ENCODE measurements at places on chromosomes 3 and 15. TPM values are rescaled to one million over a fixed set of nuclear protein-coding genes. Genes with fewer than 3 reads are reported as not detected.

DNA sequence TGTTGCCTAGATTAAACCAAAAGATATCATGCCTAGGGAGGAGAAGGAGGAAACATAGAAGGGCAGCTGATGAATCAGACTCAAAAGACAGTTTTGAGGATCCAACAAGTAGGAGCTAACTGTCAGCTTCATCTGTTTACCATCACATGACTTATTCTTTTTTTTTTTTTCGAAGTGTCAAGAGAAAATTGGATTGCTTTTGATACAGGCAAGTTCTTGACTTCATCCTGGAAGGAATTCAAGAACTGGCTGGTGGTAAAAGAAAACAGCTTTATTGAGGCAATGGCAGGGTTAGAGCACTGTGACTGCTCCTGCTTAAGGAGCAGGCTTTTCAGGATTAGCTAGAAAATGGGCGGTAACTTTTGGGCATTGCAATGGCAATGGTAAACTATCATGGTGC, 227.5 kb upstream of the KCNMB2 start:
- DNase-seq: no peak

The NDUFAF3 gene
- 92.2 TPM for total RNA-seq

The FAM107A gene
- total RNA-seq: 9.2 TPM

- no peak for DNase-seq
Measured at GRCh38 chr15:65038836-65039235, 6.4 kb upstream of the SLC51B start.

The ECE2 gene
- not detected for total RNA-seq

GRCh38 chr15:45181491-45182285, 6.1 kb downstream of the SHF start:
- DNase-seq: no peak

- DNase-seq: no peak
Measured at GRCh38 chr15:39415634-39416033, 165.2 kb upstream of the THBS1 start.

DNA sequence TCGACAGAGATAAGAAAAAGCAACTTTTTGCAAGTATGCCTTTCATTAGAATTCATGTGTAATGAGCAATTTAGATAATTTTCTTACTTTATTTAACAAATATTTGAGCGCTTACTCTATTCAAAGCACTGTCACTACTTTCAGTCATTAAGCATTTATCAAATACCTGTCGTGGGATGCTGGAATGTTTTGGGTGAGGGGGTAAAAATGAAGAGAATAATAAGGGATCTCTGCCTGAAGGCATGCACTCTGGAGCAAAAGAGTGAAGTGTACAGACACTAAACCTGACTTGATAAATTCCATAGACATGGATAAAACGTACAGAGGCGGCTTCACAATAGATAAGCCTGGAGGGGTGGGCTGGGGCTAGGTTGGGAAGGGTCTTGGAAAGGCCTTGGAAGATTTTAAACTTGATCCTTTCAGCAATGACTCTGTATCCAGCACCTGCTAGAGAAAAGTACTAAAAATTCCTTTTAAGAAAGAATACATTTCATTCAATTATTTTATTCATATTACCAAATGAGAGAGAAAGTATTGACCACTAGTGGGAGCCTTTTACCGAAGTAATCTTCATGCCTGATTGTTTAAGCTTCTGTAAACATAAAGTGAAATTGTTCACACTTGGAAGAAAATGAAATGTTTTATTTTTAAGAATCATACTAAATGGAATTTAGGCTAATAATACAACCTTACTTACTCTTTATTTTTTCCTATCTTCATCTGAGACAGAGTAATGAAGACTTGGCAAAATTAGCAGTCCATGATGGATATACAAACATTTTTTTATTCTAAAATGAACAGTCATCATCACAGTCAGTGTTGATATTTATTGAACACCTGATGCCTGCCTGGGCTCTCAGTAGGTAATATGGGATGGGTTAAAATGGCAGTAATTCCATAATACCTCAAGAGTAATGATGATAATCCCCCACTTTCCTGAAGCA, 113.2 kb downstream of the PPP2R3A start:
- DNase-seq: no peak

DNA sequence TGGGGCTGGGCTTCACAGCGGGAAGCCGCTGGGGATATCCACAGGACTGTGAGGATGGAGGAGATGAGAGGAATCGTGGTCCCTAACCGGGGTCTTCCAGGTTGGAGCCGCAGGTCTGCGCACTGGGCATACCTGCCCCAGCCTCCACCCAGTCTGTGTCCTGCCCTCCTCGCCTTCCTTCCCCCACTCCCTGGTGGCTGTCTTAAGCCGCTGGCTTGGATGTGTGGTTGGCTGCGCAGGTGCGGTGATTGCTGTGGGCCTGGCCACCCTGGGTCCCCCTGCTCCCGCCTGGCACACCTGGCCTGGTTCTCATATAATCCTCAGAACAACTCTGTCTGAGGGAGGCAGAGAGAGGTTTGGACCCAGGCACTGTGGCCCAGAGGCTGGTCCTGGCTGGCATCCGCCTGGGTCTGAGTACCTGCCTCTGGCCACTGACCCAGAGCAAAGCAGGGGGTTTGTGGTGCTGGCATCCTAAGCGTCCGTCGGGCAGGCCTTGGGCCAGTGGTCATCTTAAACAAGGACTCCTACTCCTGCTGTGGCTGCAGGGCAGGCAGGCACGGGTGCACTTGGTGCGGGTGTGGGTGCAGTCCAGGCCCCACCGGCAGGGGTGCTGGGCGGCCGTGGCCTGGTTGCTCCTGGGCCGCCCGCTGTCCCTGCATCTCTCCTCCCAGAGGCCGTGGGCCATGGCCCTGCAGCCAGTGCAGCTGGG, 18.7 kb downstream of the PLXNA1 start:
- no peak for DNase-seq

- DNase-seq: no peak
Measured at GRCh38 chr3:59658274-59658673, 608.4 kb upstream of the CFAP20DC start.

The SMCO1 gene
- total RNA-seq: not detected

The CYP11A1 gene
- 0.34 TPM for total RNA-seq

- DNase-seq: no peak
Measured at GRCh38 chr3:58104151-58104550, 95.9 kb downstream of the FLNB start.

GRCh38 chr3:10964537-10965167, 27.9 kb upstream of the SLC6A1 start:
- peak; percentile 35 for DNase-seq

DNA sequence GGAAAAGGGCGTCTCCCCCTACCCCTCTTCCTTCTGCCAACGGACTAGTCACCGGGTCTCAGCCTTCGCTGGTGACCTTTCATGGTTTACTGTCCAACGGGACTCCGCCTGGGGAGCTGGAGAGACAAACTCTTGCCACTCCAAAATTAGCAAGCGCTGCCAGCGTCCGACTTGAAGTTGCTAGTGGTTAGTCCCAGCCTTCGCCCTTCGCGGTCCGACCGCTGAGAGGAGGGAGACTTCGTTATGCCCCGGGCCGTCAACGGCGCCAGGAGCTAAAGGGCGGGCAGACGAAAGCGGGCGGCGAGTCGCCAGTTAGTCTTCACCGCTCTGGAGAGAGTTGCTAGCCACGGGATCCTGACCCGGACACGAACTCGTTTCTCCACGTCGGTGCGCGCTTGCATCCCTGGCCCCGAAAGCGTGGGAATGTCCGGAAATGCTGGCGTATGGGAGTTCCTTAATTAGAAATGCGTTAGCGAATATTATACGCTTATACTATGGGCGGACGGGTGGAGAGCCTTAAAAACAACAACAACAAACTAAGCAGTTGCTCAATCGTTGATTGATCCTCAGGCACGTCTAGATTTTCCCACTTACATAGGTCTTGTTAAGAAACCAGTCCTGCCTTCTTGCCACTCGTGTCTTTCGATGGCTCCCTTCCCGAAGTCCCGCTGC, 716 bp downstream of the SMC4 start:
- peak; percentile 67 for DNase-seq

The KIF15 gene
- total RNA-seq: 3.9 TPM

GRCh38 chr3:150217691-150218090, 190.4 kb upstream of the TSC22D2 start:
- DNase-seq: no peak

The SEMA3F gene
- total RNA-seq: 26.0 TPM

DNA sequence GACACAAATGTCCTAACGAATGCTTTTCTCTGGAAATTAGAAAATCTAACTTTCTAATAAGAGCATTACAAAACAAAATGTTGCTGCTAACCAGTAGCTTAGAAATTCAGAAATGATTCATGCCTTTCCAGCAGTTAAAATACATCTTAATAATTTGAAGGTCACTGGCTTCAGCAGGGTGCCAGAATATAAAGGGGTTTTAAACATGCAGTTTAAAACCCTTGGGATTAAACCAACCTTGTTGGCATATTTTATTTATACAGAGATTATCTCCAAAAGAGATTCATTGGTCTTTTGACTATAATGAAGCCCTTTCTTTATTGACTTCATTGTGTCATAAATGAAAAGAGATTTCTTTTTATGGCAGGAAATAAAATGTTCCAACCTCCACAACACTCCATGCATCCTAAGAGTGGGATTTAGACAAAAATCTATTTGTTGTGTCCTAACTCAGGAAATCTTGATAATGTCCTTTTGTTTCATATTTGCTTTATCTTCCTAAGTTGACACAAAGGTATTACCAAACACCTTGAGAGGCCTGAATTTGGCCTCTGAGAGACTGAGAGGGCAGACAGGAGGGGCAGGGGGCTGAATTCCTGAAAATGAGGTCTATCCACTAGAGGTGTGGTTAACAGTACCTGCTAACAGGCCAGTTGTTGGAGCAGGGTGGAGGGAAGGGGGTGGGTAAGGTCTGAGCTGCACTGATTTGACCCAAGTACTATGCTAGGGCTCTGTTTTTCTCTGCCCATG, 124.4 kb downstream of the FEZF2 start:
- DNase-seq: no peak

The GPR62 gene
- not detected for total RNA-seq

DNA sequence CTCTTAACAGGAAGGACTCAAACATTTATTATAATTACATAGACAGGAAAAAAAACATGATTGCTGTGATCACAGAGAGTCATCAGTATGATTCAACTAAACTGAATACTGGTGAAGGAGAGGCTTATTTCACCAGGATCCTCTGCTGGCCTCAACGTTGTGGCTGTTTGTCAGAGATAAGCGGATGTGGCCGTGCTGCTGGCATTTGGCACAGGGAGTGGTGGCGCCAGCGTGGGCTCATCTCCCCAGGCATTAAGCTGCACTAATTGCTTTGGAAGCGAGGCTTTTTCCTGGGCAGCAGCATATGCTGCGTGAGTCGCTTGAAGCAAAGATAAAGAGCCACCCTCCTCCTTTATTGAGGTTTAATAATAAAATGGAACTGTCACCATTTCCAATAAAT, 306.7 kb downstream of the LRTM1 start:
- DNase-seq: no peak

- no peak for DNase-seq
Measured at GRCh38 chr3:181298421-181298820, 308.9 kb upstream of the DNAJC19 start.

- DNase-seq: no peak
Measured at GRCh38 chr15:58381697-58382096, 50.1 kb upstream of the LIPC start.

DNA sequence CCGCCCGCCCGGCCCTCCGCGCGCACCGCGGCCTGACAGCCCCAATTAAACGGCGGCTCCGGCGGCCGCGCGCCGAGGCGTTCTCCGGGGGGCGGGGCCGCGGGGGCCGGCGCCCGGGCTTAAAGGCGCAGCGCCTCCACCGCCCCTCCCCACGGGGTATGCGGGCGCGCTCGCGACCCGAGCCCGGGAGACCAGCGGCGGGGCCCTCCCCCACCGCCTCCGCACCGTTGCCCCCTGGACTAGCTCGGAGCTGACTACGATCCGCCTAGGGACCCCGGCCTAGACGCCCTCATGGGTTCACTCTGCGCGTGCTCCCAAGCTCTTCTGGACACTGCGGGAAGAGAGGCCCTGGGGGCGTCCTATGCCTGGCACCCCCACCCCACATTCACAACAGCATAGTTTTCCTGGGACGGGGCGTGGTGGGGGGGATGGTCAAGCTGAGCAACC, at the start of gene DUSP7:
Gene DUSP7, minus strand, starts transcription at position 51 of the 447 bp plus-strand sequence. CDS start 205 bp downstream, outside the sequence.
- DNase-seq: peak; percentile 95

The SKOR1 gene
- total RNA-seq: 0.12 TPM

DNA sequence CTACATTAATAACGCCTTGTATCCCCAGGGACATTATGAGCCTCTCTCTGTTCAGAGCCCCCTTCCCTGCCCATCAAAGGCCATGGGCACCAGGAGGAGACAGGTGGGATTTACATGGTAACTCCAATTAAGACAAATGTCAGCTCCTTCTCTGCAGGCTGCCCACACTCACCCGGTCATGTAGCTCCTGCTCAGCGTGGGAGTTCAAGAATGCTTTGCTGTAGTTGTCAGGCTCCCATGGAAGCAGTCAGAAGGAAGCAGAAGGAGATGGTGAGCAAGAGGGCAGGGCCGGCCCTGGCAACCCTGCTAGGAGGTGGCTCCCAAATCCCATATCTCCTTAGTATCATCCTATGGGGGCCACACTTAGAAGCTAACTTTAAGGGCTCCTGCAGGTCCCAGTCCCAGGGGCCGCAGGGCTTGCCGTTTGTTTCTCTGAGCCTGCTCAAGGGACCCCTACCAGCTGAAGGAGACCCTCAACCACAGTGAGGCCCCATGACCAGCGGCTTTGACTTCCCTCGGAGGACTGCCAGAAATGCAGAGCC, 218.4 kb upstream of the TLE3 start:
- no peak for DNase-seq

The CPN2 gene
- not detected for total RNA-seq

DNA sequence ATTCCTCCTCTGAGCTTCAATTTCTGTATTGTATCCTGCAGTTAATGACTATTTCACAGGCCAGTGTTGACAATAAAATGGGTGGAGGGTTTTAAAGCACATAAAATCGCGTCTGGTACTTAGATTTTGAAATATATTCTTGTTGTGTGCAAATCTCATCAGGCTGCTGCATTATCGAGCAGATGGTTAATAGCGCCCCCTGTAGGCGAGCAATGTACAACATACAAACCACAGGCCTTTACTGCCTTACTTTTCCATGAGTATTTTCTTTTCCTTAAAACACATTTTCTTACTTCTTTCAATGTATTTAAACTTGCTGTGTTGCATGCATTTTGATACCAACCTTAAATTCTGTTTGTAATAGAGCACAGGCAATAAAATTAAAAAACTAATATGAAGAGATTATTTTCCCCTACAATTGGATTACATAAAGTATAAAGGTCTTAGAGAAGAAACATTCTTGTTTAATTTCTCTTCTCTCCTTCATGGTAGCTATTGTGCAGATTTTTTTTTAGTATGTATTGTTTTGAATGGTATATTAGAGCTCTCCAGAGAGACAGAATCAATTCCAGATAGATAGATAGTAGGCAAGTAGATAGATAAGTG, 608.4 kb downstream of the CADM2 start:
- DNase-seq: no peak

DNA sequence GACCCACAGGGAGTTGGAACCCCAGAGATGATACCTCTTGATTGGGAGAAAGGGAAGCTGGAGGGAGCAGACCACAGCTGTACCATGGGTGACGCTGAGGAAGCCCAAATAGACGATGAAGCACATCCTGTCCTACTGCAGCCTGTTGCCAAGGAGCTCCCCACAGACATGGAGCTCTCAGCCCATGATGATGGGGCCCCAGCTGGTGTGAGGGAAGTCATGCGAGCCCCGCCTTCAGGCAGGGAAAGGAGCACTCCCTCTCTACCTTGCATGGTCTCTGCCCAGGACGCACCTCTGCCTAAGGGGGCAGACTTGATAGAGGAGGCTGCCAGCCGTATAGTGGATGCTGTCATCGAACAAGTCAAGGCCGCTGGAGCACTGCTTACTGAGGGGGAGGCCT, 201.1 kb downstream of the AKAP13 start:
- DNase-seq: peak; percentile 70

GRCh38 chr3:144375088-144375487, 403.5 kb downstream of the DIPK2A start:
- no peak for DNase-seq

The ADAM10 gene
- 142 TPM for total RNA-seq
